ENCODE measurements at places on chromosomes 11 and 22.

GRCh38 chr11:57513911-57514537 lies 1.5 kb downstream of the SLC43A1 start:
- DNase-seq, result peak; percentile 81

- no peak for DNase-seq
Measured at GRCh38 chr11:38176686-38177322, 1578.8 kb upstream of the RAG2 start.

DNA sequence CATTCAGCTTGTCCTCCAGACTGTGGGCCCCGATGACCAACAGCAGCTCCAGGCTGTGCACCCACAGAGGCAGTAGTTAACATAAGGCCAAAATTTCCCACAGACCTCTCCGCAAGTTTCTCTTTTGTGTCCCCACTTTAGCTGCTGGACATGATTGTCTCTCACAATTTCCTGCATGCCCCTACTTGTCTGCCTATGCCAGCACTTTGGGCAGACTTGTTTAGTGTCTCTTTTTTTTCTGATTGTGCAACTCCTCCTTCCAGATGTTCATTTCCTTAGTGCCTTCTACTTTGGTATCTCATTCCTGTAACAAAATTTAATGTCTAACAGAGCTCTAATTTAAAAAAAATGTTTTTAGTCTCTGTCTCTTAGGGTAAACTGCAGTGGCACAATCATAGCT lies 23.8 kb upstream of the SCN3B start:
- no peak for DNase-seq

GRCh38 chr22:30978304-30978962 lies 9.4 kb downstream of the TUG1 start:
- no peak for DNase-seq

GRCh38 chr11:35272391-35272902 lies 133.5 kb downstream of the CD44 start:
- DNase-seq, result no peak

DNA sequence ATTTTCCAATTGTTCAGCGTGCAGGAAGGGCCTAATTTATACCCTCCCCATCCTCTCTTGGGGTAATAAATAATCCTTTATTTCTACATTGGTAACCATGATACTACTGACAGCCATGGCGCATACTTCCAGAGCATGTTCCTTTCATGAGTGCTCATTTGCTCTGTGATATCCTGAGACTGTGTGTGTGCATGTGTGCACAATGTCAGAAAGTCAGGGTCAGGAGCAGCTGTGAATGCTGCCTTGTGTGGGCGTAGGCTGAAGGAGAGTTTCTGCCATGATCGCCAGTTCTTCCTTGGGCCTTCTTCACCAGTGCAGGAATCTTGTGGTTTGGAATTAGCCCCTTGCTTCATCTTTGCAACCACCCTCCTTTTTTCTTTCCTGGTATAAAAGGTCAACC lies 10.2 kb downstream of the TUBA8 start:
- DNase-seq, result no peak

DNA sequence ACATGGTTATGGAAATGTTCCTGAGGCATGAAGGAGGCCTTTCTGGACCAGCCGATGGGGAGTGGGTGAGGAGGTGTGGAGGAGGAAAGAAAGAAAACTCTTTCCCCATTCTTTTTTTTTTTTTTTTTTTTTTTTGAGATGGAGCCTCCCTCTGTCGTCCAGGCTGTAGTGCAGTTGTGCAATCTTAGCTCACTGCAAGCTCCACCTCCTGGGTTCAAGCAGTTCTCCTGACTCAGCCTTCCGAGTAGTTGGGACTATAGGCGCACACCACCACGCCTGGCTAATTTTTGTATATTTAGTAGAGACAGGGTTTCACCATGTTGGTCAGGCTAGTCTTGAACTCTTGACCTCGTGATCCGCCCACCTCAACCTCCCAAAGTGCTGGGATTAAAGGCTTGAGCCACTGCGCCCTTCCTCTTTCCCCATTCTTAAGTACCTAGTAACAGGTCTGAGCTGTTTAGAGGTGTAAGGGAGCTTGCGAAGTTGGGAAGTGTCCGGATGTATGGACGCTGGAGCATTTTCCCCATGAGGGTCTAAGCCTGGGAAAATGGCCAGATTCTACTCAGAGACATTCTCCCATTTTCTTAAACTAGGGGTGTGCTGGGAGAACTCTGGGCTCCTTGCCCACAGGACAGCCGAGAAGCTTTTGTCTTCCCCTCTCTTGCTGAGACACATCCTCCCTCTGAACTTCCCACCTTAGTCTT lies 135.8 kb downstream of the TEAD1 start:
- DNase-seq, result peak; percentile 68

GRCh38 chr11:65492637-65493366 lies 6.0 kb upstream of the MALAT1 start:
- DNase-seq, result peak; percentile 97

- DNase-seq, result no peak
Measured at GRCh38 chr11:117130879-117131278, 13.2 kb upstream of the PAFAH1B2 start.

DNA sequence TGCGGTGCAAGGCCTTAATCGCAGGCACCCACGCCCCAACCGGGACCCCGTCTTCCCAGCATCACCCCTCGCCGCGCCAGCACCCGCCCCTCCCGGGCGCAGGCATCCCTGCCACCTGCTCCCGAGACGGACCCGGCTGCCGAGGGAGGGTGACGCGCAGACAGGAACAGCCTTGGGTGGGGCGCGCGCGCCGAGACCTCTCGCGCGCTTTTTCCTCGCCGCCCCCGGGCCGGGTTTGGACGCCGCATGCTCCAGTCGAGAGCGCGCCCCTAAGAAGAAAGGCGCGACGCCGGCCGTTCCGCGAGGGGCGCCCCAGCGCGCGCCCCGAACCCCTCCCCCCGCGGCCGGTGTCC lies 504 bp downstream of the CFL1 start:
- no peak for DNase-seq

GRCh38 chr11:43994196-43994595 lies 51.8 kb downstream of the C11orf96 start:
- DNase-seq, result no peak

DNA sequence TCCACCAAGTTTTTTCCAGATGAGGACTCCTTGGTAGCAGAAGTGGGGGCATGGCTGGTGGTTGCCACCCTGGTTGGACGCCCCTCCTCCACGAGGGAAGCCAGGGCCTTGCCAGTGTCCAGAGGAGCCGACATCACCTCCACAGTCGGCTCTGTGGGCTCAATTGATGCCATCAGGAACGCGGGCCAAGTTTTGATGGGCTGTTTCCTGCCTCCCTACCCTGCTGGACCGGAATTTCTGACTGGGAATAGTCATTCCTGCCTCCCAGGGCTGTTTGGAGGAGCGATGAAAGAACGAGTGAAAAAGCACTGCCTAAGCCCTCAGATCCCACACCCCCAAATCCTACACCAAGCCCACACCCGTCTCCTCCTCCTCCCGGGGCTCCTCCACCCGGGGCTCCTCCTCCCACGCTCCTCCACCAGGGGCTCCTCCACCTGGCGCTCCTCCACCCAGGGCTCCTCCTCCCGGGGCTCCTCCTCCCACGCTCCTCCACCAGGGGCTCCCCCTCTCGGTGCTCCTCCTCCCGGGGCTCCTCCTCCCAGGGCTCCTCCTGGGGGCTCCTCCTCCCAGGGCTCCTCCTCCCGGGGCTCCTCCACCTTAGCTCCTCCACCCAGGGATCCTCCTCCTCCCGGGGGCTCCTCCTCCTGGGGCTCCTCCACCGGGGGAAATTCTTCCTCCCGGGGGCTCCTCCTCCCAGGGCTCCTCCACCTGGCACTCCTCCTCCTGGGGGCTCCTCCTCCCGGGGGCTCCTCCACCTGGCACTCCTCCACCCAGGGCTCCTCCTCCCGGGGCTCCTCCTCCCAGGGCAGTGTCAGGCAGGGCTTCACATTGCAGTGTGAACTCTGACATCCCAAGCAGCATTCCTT lies 10.0 kb upstream of the PRR5 start:
- DNase-seq, result no peak

DNA sequence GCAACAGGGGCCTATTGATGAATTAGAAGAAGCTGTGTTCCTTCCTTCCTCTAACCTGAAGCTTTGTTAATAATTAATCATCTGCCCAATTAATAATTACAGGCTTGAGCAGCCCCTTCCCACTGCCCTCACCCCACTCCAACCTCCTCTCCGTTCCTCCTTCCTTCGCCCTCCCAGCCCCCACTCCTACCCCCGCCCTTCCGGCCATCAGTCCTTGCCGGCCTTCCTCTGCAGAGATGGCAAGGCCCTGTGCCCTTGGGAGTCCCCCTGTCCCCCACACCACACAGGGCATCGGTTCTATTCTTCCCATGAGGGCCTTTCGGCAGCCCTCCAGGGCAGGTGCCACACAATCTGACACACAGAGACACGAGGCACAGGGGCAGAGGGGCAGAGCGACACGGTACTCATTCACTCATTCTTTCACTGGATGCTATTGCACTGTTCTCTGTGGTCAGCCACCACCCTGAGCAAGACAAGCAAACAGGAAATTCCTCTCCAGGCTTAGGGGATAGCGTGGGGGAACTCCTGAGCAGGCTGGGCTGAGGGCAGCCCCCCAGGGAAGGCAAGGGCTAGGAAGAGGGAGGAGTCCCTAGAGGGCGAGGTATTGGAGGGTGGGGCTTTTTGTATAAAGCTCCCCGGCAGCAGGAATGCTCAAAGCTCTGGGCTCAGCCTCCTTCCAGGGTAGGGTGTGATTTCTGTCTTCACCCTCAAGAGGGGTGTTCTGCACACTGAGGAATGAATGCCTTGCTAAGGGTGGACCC lies 14.7 kb downstream of the MGAT3 start:
- no peak for DNase-seq

DNA sequence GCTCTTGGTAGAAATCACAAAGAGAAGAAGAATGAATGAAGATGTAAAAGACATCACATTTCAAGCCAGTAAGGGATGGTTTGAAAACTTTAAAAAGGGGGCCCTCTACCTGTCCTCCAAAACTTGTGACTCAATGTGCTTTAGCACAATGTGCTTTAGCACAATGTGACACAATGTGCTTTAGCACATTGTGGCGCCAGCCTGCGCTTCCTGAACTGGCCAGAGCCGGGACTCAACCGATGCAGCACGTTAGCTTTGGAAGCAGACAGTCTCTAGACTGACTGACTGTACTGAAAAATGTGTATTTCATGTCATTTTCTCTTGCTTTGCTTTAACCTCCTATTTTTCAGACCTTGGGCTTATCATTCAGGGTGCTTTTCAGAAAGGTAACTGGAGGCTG lies 63.5 kb downstream of the FAM83F start:
- no peak for DNase-seq

DNA sequence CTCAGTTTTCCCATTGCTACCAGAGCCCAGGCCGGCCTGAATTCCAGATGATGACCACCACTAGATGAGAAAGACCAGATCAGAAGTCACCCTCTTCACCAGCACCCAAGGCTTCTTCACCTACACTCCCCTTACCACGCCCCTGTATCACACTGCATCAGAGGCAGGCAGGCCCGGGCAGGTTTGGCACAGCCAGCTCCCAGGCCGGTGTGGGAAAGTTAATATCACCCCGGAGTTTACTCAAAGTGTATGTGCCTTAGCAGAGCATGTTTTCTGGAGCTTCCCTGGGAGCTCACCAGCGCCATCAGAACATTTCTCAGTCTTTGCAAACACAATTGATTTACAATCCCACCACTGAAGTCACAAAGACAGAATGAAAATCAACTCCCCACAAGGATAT lies 47.5 kb upstream of the POU2AF1 start:
- no peak for DNase-seq

GRCh38 chr11:87179621-87180020 lies 141.9 kb downstream of the TMEM135 start:
- no peak for DNase-seq

DNA sequence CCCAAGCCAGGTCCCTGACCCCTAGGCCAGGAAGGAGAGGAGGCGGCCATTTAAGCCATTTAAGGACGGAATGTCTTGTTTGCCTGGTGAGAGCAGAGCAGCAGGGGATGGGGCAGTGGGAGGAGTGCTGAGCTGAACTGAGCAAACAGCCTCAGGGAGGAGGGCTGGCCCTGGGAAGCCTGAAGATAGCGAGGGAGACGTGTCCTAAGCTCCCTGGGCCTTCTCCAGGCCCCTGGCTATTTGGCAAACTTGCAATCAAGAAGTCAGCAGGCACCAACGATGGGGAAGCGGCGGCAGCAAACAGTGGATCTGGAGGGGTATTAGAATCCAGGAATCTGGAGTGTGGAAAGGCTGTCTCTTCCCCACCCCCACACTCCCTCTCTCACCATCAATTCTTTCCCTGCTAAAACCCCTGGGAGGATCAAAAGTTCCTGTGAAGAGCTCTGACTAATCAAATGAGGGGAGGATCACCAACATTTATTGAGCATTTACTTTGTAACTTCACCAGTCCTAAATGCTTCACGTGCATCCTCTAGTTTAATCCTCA lies 8.8 kb downstream of the BCL9L start:
- peak; percentile 90 for DNase-seq

DNA sequence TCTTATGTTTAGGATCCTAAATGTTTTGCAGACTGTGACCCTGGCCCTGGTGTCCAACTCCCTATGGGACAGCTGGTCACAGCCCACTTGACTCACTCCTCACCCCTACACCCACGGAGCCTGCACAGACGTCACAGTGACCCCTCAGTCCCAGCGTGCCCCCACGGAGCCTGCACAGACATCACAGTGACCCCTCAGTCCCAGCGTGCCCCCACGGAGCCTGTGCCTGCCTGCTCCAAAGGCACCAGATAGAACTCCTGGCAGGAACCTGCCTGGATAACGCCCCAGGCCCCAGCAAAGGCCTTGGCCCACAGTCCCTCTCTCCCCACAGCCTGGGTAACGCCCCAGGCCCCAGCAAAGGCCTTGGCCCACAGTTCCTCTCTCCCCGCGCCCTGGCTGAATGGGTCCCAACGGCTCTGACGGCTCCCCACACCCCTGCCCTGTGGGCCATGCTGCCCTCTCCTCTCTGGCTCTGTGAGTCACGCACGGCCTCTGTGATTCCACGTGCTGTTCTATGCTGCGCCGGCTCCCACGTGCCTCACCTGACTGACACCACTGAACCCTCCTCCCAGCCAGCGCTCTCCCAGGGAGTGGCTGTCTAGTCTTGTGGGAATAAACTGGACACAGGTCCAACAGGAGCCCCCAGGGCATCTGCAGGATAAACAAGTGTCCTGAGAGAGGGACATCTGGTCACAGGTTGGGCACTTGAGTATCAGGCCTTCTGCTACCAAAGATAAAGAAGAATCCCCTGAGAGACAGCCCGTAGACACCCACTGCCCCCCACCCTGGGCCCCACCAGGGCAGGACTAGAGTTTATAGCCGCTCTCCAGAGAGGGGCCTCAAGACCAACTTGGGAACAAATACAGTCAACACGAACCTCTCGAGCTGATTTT lies 250.3 kb downstream of the BRD1 start:
- peak; percentile 45 for DNase-seq

- peak; percentile 74 for DNase-seq
Measured at GRCh38 chr11:76637491-76638269, 32.9 kb downstream of the LRRC32 start.

DNA sequence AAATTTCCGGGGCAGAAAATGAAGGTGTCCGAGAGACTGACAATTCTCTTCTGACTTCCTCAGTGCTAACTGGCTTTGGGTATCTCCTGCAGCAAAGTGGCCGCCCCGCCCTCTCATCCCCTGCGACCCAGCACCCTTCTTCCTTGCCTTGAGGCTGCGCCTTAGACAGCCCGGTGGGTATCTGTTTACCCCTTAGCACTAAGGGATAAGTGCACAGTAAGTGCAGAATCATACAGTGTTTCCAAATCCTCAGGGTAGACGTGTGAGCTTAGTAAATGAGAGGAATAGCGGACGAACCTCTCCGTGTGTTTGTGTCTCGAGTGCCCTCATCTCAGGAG lies 368 bp upstream of the CHORDC1 start:
- DNase-seq, result no peak

- DNase-seq, result no peak
Measured at GRCh38 chr22:35645646-35646045, 2.6 kb upstream of the APOL6 start.

All from sigmoid colon (tissue), 7 donors.